Stimulated activated CD4-positive, alpha-beta T cell treated with anti-CD3 and anti-CD28 coated beads, Interleukin-1b, Interleukin-23, amount 100 ng/mL, for 1 hour (primary cell): ENCODE measurements at places on chromosomes 3 and 15.

DNA sequence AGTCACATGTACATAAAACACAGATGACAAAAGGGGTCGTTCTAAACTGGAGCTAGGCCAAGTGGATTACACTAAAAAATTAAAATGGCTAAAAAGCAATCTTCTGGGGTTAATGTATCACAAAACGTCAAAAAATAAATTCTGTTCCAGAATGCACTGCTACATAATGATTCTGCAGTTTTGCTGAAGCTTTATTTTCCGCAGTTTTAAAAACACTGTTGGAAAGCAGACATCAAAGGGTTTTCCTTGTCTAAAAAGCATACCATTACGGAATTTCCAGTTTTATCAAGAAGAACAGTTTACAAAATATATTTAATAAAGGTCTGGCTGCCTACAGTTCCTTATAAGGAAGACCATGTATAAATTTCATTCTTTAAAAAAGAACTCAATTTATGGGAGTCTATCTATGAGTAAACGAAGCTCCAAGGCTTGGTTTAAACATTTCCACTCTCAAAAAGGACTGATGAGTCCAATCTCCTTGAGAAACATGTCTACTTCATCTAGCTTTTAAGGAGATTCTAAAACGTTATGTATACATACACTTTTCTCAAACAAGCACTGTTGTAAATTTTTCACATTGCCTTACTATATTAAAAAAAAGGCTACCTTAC lies 1.3 kb downstream of the DMXL2 start:
- no peak for DNase-seq

GRCh38 chr15:87747087-87747486 lies 509.5 kb downstream of the NTRK3 start:
- no peak for DNase-seq

DNA sequence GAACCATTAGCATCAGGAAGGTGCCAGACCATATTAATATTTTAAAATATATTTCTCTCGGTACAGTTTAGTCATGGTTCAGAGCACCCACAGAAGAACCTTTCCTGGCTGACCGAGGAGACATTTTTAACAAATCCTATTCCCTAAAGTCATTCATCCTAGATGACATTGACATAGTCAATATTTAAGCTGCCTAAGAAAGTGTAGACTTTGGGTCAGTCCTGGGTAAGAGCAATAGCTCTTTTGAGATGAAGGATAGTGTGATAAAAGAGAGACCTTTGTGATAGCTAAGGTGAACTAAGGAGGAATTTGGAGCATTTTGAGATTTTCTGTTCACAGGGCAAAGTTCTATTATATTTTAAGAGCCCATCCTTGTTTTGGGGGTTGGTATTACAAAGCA lies 47.5 kb downstream of the ZNF609 start:
- no peak for DNase-seq

- DNase-seq, result no peak
Measured at GRCh38 chr3:106758459-106758858, 618.8 kb upstream of the CCDC54 start.

DNA sequence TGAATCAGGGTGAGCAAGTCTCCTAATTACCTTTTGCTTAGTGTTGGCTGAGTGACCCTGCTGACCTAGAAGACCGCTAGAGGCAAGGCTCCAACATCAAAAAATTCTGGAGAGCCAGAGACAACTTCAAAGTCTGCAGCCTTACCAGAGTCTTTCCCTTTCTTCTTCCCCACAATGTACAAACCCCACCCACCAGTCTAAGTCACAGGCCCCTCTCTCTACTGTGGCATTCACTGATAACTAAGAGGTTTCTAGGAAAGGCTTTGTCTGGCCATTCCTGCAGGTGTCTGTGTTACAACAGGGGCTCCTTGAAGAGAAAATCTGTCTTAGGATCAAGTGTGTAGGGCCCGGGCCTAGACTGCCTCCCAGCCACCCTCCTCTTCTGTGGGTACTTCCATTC lies 525 bp downstream of the MYH15 start:
- no peak for DNase-seq

GRCh38 chr3:170367797-170368196 lies 10.3 kb downstream of the SKIL start:
- no peak for DNase-seq

DNA sequence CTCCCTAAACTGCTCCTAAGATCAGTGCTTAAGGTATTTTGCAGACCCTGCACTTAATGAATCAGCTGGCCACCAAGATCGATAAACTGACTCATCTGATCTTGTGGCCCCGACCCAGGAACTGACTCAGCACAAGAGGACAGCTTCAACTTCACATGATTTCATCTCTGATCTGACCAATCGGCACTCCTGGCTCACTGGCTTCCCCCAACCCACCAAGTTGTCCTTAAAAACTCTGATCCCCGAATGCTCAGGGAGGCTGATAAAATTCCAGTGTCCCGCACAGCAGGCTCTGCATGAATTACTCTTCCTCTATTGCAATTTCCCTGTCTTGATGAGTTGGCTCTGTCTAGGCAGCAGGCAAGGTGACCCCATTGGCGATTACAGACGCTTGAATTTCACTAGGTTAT lies 13.5 kb downstream of the HTR3E start:
- no peak for DNase-seq

GRCh38 chr3:32571192-32571485 lies 481 bp upstream of the DYNC1LI1 start:
- no peak for DNase-seq

- DNase-seq, result no peak
Measured at GRCh38 chr3:164375538-164375937, 702.8 kb downstream of the SI start.

DNA sequence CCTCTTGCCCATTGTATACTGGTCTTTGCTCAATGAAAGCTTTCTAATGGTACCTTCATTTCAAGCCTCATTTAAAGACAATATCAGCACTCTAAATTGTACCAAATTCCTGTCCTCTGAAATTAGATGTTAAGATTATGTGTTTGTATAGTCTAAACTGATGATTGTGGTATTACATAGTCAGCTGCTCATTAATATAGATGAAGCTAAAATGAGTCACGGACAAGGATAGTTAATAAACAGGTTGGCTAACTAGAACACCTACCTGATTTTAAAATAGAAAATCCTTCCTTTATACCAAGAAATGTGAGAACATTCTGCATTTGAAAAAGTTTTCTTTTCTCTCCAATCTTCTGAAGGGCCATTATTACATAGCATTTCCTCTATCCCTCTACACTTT lies 2.9 kb downstream of the PRKCI start:
- no peak for DNase-seq

- DNase-seq, result no peak
Measured at GRCh38 chr3:72606005-72606800, 242.0 kb downstream of the SHQ1 start.
